ENCODE measurements at places on chromosomes 1 and 21.

DNA sequence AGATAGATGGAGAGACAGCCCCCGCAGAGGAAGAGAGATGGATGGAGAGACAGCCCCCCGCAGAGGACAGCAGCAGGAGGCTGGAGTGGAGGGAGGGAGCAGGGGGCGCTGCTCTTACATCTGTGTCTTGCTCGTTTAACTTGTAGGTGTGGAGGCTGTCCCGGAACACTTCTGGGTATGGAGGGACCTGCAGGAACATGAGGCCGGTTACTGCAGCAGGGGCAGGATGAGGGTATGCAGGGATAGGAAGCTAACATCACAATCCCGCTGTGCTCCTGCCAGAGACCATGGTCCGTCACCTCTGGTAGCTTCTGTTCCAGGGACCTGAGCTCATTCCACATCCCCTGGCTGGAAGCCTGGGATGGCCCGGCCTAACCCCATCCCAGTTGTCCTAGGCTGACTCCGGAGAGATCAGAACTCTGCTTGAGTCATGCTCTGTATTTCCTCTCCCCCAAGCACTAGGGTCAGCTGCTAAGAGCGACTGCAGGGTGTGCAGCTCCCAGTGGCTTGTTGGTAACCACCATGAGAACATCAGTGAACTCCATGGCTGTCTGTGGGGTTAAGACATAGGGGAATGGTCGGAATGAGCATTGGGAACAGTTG is 36.7 kb upstream of the GOLT1A start:
- DNase-seq, result no peak

GRCh38 chr1:205577874-205578658 is 53.7 kb downstream of the ELK4 start:
- no peak for DNase-seq

DNA sequence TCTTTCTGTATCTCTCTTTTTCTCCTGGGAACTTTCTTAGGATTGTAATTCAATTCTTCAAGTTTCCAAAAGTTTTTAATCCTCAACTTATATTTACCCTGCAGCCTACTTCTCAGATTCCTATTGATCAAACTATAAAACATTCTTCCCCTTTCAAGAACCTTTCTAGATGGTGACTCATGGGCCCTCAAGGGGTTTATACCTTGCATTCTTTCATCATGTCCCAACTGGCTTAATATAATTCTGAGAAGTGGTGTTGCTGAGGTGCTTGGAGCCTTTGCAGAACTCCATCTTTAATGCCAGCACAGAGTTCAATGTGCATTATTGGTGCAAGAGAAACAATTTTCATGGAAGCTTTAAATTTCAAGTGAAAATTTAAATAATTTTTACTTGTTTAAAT is 273.4 kb downstream of the VAV3 start:
- no peak for DNase-seq

GRCh38 chr1:205179842-205180241 is 31.7 kb downstream of the DSTYK start:
- DNase-seq, result no peak

- DNase-seq, result peak; percentile 50
These were observed 17.4 kb downstream of the CELA3A start for GRCh38 chr1:22018583-22019559.

- no peak for DNase-seq
These were observed 10.4 kb downstream of the LGALS8 start for GRCh38 chr1:236534151-236534651.

DNA sequence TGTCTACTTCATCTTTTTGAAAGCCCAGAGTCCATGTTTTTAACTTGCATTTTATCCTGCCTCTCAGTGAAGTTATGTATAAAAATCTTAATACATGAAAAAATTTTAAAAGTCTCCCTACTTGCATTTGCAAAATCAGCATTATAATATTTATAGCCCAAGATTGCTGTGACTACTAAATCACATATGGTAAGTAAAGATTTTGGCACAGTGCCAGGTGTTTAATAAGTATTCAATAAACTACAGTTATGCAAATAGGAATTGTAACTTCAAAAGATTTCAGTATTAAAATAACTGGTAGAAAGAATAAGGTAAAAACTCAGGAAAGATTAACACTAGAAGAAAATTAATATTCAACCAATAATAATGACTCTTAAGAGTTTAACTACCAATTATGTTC is 641.7 kb downstream of the LRRIQ3 start:
- DNase-seq, result no peak

DNA sequence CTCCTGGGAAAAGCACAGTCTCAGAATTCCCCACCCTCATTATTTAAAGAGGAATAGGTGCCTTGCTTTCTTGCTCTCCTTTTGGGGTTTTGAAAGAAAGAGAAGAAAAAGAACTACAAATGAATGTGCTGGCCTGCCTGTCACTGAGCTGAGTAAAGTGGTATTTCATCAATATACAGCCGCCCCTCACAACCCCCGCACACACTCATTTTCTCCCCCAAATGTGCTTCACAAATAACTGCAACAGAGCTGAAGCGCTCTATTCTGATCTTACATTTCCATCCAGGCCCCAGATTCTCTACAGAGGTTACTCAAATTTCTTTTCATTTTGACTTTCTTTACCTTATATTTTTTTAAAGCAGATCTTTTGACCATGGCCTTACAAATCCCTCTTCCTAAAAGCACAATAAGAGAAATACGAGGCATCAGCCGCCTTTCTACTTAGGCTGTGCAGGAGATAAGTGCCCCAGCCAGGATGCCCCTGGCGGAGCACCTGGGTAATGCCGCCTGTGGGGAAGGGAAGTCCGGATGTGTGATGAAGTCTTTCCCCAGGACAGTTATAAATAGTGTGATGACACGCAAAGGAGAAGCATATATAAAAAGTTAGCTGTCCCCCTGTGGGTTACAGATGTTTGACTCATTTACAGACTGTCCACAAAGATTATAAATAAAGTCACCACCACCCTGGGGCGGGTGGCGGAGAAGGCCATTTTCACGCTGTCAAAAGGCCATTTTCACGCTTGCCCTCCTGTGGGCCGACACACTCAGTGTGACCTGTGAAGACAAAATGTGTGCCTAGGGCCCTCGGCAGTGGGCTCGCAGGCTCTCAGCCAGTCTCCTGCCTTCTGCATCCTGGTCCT is 6.5 kb downstream of the KCNN3 start:
- DNase-seq, result peak; percentile 57

DNA sequence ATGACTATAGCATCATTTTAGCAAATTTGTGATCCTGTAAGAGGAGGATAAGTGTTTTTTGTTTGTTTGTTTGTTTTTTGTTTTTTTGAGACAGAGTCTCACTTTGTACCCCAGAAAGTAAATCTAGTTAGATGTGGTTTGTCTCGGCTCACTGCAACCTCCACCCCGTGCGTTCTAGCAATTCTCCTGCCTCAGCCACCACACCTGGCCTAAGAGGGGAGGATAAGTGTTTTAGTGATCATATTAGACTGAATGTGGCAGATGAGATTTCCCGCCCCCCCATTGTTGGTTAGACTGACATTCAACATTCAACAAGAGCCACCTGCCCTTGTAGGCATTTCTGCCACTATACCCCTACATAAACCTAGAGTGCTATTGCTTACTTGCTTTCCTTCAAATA is 98.5 kb downstream of the OSBPL9 start:
- no peak for DNase-seq

GRCh38 chr1:66532798-66533783 is 862 bp upstream of the SGIP1 start:
- peak; percentile 72 for DNase-seq

GRCh38 chr1:105362438-105362837 is 1612.7 kb downstream of the AMY1C start:
- DNase-seq, result no peak

DNA sequence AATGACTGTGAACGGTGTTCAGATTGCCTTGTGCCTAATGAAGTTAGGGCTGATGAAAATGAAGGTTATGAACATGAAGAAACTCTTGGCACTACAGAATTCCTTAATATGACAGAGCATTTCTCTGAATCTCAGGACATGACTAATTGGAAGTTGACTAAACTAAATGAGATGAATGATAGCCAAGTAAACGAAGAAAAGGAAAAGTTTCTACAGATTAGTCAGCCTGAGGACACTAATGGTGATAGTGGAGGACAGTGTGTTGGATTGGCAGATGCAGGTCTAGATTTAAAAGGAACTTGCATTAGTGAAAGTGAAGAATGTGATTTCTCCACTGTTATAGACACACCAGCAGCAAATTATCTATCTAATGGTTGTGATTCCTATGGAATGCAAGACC is 96.6 kb downstream of the ZFYVE9 start:
- DNase-seq, result no peak

DNA sequence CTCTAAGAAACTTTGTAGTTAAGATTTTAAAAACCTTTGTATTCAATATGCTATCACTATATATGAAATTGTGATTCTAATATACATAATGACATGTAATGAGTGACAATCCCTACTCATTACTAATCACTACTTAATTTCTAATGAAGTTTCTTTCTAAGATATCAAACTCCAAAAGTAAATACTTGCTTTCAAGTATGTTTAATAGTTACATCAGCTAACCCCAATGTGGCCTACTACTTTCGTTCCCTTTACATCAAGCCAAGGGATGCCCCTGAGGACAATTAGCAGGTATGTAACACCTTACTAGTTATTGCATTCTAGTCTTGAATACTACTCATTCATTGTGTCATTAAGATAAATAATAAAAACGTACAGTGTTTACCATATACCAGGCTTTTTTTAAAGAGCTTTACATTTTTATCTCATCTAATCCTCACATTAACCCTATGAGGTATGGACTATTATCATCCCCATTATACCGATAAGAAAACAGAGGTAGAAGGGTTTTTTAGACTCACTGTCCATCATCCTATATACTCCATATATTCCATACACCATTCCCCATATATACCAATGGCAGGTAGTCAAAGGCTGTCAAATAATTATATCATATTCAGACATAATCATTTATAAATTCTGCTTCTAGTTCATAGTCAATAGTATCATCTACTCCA is 4.2 kb downstream of the PPP1R15B start:
- DNase-seq, result no peak

DNA sequence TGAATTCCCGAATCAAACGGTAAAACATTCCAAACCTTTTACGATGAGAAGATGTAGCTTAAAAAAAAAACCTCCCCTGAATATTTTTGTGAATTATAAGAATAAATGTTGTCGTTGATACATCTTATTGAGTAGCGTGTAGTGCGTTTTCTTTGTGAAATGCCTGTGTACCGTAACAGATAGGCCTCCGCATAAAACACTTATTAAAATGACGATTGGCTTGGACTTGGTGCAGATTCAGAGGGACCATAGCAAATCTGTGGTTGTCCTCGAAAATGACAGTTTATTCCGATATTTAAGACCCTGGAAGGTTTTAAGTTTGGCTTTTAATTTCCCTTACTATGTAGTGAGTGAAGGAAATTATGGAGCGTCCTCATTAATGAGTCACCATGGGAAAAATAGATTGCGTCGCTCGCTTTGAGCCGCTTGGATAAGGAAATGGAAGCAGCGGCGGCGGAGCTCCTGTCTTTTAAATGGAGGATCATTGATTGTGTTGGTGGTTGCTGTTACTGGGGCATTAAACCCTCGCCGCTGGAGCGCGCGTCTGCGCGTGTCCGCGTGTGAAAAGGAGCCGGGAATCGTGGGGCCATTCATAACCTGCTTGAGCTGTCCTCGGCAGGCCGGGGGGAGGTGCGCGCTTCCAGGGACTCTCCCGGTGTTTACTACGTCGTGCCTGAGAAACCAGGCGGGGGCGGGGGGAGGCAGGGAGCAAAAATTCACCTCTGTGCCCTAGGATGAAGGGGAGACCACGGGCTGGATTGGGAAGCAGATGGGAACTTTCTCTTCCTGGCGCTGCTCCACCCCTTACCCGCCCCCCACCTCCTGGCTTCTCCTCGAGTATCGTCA is 1.6 kb downstream of the SPEN start:
- peak; percentile 92 for DNase-seq

GRCh38 chr1:9629445-9630201 is 21.9 kb upstream of the PIK3CD start:
- peak; percentile 60 for DNase-seq

DNA sequence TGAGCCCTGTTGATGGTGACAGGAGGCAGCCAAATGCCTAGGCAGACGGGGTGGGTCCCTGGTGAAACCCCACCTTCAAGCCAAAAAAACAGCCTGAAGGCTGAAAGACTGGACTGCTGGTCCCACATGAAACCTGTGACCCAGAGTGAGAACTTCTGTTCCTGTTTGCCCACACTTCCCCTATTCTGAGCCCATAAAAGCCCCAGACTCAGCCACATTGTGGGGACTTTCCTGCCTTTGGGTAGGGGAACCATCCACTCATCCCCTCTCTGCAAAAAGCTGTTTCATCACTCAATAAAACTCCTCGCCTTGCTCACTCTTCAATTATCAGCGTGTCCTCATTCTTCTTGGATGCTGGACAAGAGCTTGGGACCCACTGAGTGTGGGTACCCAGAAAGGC is 25.2 kb downstream of the HTR6 start:
- DNase-seq, result no peak

GRCh38 chr1:111448482-111448917 is 556 bp downstream of the WDR77 start:
- DNase-seq, result no peak

GRCh38 chr1:42738678-42739226 is 1.3 kb downstream of the CLDN19 start:
- no peak for DNase-seq

GRCh38 chr1:23370709-23371584 is 1.3 kb upstream of the ZNF436 start:
- DNase-seq, result peak; percentile 79

DNA sequence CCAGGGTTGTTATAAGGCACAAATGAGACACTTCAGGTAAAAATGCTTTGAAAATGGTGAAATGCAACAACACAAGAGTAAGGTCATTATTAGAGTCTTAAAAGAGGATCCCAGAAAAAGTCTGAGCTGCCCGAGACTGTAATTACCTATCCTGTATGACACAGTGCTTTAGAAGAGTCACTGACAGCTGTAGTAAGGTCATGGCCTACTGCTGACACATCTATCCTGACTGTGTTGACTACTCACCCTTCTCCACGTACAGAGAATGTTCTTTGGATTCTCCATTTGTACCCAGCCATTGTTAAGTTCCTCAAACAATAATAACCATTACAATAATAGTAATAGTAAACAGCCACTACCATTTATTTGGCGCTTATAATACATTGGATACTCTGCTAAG is 104.4 kb downstream of the CACHD1 start:
- no peak for DNase-seq

GRCh38 chr1:112317611-112318062 is 78.4 kb upstream of the CTTNBP2NL start:
- DNase-seq, result no peak

DNA sequence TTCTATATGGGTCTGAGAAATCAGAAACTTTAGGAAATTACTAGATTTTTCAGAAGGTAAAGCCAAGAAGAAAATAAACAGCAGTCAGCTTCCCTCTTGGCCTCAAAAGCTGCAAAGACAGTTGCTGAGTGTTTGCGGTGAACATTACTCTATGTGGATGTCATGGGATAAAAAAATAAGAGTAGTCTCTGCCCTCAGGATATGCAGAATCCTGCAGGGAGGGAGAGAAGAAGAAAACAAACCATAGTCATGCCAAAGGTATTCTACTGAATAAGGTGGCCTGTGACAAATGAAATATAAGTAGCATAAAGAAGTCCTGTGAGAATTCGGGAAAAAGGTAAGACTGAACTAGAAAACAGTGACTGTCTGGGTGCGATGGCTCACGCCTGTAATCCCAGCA is 19.0 kb downstream of the YARS1 start:
- no peak for DNase-seq

- no peak for DNase-seq
These were observed 68.3 kb upstream of the RC3H1 start for GRCh38 chr1:174090471-174090870.
